ENCODE measurements at places on chromosomes 7 and 10.
A peak's percentile ranks its signal among the peaks of the same experiment; 100 is the strongest.

DNA sequence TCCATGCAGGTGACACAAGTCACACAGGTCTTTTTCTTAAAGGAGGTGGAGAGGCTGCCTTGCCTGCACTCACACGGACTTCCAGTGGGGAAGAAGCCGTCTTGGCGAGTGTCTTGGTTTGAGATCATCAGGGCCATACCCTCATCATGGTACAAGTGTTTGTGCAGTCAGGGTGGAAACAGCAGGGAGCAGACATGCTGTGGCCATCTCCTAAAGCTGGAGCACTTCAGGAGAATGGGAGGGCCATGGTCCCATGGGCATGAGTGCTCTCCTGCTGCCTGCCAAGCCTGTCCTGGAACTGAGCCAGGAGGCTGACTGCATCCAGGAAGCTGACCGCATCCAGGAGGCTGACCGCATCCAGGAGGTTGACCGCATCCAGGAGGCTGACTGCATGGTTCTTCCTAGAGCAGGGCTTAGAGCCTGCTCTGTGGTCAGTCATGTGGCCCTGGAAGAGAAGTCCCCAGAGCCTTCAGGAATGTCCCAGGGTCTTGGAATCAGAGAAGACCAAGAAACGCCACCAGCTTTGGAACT is 98.4 kb downstream of the ADARB2 start:
- DNase-seq = no peak

DNA sequence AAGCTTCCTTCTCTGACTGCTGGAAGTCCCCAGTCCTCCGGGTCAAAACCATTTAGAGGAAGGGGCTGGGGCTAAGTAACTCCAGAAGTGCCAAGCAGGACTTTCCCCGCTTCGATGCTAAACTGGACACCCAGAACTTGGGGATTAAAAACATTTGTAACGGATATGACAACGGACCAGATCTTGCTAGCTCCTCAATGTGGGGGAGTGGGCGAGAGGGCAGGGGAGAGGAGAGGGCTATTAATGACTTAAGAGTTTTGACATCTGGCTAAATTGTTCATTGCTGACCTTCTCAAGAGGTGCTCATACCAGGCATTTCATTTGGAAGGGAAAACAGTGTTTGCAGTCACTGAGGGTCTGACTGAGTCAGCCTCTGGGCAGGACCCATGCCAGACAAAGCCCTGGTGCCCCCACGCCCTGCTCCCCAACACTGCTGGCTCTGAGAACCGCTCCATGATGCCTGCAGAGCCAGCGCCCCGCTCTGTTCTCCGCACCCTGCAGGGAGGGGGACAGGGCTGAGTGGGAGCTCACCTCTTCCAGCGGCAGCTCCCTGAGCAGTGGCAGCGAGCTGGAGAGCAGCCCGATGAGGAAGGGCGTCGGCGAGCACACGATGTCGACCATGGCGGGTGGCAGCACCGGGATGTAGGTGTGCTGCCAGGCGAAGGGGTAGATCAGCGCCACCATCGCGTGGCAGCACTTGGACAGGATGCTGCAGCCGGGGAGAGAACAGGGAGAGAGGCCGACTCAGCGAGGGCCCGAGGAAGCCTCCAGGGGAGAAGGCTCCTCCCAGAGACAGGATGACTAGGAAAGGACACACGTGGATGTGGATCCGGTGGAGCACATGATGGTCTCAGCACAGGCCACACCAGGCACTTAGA is 47.7 kb upstream of the MKRN1 start:
- DNase-seq = no peak

- DNase-seq = no peak
These were observed 114.1 kb upstream of the CELF2 start for GRCh38 chr10:10903620-10904019.

DNA sequence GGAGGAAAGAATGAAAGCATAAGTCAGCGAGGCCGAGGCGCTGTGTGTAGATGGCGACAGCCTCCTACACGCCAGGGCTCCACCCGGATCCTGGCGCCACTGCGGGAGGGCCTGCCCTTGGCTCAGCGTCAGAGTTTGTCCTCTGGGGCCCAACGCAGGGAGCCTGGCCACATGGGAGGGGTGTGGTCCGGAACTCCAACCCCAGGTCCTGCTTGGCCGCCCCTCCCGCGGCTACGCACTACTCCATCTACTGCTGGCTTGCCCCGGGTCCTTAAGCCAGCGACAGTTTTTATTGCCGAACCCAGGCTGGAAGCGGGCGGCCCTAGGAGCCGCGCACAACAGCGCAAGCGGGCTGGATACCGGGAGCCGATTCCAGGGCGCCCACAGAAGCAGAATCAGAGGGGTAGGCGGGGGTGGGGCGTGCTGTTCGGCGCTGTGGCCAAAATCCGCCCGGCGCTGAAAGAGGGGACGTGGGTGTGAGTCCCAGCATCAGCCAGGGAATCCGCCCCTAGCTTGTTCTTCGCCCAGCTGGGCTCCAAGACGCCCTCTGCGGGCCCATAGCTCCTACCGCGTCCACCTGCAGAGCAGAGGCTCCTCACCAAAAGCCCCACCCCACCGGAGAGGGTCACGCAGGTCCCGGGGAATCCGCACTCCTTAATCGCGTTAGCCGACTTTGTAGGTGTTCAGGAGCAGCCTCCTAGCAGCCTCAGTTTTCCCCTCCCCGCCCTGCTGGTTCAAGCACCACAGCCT is 4.5 kb downstream of the KAZALD1 start:
- DNase-seq = peak; percentile 77

GRCh38 chr7:108985037-108985436 is 415.4 kb downstream of the DNAJB9 start:
- DNase-seq = no peak

GRCh38 chr10:127694580-127695193 is 42.3 kb upstream of the FOXI2 start:
- no peak for DNase-seq

DNA sequence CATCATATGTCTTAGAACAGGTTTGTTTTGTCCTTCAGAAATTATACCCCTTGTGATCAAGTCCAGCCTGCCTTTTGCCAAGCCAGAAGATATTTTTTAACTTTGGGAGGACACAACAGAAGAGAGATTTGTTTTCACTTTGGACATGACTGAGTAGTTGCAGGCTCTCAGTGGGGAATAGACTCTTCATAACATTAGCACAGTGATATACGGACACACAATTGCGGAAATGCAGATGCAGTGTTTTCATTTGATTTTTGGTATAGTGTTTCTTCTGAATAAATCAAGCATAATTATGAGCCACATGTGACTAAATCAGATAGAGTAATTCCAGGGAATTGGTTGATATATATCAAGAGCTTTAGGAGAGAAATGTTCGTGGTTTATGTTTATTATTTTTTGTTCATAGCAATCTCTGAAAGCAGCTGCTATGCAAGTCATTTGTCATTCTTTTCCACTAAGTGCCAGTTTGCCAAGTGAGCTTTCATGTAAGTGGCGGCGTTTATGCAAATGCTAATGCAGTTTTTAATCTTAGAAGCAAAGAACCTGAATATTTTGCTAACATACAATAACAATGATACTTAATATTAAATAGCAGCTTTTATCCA is 69.6 kb upstream of the HDAC9 start:
- no peak for DNase-seq

DNA sequence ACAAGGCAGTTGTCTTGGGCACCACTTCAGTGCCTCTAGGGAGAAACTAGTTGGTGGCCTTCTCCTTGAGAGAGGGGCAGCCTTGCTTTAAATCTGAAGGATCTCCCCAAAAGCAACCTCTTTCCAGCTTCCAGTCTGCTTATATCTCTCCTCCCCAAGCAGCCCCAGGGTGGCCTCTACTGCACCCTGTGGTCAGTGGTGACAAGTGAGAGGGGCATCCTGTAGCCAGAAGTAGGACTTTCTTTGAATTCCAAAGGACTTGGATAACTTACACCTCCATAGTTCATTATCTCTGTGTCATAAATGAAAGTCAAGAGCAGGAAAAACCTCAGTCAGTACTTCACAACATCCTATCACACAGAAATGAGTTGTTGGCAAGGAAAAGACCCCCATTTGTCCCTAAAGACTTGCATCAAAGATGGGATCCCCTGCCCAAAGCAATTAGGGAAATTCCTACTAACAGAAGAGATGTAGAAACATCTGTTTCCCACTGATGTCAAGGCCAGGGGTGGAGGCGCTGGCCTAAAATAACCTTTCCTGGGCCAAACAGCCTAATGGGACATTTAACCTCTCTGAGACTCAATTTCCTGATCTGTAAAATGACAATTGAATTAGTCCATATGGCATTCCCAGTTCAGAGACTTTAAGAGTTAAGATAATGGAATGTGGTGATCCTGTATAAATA is 44.0 kb upstream of the ANKRD1 start:
- DNase-seq = no peak

DNA sequence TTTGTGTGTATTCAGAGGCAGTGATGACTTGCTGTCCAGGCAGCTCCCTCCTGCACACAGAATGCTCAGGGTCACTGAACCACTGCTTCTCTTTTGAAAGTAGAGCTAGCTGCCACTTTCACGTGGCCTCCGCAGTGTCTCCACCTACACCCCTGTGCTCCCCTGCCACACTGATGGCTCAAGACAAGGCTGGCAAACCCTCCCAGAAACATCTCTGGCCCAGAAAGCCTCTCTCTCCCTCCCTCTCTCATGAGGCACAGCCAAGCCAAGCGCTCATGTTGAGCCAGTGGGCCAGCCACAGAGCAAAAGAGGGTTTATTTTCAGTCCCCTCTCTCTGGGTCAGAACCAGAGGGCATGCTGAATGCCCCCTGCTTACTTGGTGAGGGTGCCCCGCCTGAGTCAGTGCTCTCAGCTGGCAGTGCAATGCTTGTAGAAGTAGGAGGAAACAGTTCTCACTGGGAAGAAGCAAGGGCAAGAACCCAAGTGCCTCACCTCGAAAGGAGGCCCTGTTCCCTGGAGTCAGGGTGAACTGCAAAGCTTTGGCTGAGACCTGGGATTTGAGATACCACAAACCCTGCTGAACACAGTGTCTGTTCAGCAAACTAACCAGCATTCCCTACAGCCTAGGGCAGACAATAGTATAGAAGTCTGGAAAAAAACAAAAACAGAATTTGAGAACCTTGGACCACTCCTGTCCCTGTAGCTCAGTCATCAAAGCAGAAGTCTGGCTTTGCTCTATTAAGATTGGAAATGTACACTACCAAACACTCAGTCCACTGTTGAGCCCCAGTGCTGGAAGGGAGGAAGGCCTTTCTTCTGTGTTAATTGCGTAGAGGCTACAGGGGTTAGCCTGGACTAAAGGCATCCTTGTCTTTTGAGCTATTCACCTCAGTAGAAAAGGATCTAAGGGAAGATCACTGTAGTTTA is 15.8 kb downstream of the SCD start:
- no peak for DNase-seq

DNA sequence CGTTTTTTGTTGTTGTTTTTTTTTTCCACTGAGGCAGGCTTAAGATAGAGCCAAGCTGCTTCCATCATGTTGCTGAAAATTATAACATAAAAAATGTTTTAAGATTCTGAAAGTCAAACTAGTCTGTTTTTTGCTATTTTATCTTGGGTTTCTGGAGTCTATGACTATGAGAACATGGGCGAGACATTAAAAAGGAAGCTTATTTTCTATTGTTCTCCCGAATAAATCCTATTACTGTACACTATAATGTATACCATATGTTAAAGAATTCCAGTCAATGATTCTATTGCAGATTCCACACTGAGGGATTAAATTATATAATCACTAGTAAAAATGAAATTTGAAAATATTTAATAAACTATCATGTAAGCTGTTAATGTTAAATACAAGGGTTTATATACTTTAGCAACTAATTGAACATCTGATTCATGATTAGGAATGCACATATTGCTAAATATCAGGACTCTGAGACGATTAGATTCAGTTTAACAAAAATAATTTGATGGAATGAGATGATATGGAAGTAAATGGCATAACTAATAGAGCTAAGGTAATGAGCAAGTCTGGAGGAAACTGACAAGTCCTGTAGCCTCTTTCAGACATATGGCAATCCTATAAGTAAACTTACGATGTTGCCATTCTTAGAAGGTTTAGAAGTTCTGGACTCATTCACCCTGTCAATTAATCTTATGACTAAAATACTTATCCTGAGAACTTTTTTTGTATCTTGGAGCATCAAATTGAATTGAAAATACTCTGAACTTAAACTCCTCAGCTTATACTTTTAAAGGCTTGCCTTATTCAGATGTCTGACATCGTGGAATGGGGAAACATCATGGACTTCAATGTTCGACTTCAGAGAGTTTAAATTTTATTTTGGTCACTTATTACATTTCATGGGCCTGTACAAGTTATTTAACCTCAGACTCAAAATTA is 294.8 kb upstream of the DGKB start:
- DNase-seq = no peak

- DNase-seq = no peak
These were observed 618.1 kb downstream of the SORCS3 start for GRCh38 chr10:105259201-105259600.

- no peak for DNase-seq
These were observed 229.8 kb upstream of the NPY start for GRCh38 chr7:24054236-24054635.

Measured in GF-D8 (cell line).